Activated B cell treated with CpG ODN at 0.5 μM for 24 hours (primary cell): ENCODE measurements at places on chromosomes 5 and 9. TPM values are rescaled to one million over a fixed set of nuclear protein-coding genes. Genes with fewer than 3 reads are reported as not detected.

Gene TAF11L8
- not detected in 2 replicates for total RNA-seq

- no peaks in the 10 kb centered on the region for H3K36me3 ChIP-seq
- no peak overlapping the region for H3K27ac ChIP-seq
- H3K27me3 ChIP-seq = no peaks in the 10 kb centered on the region
- H3K4me3 ChIP-seq = no peak overlapping the region
- DNase-seq = no peak
Measured at GRCh38 chr9:94140791-94141790, 56.8 kb downstream of the PTPDC1 start.

- H3K27me3 ChIP-seq = no peaks in the 10 kb centered on the region
- no peak overlapping the region for H3K27ac ChIP-seq
- no peaks in the 10 kb centered on the region for H3K36me3 ChIP-seq
- DNase-seq = no peak
- no peak overlapping the region for H3K4me3 ChIP-seq
- no peaks in the 10 kb centered on the region for H3K4me1 ChIP-seq
Measured at GRCh38 chr5:152349683-152350526, 55.2 kb downstream of the NMUR2 start.

DNA sequence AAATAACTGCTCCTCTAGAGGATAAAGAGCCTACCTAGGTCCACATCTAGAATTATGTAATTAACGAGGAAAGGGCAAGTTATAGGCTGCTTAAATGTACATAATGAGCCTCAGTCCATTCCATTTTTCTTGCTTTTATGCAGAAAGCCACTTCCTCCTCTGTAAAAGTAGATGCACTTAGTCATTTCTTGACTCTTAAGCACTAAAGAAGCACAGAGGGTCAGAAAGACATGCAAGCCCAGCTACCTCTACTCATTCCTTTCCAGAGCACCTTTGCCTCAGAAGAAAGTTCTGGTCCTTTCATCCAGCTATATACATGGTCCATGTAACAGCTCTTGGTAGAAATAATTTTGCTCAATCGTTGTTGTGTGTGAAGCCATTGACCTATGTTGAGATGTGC, 308.0 kb upstream of the NREP start:
- H3K36me3 ChIP-seq = no peaks in the 10 kb centered on the region
- no peaks in the 10 kb centered on the region for H3K4me1 ChIP-seq
- H3K27ac ChIP-seq = no peak overlapping the region
- no peak overlapping the region for H3K4me3 ChIP-seq
- no peak for DNase-seq

Gene ZNF618
- total RNA-seq = 0.22 and 0.67 TPM in 2 replicates

- H3K27me3 ChIP-seq = no peaks in the 10 kb centered on the region
- DNase-seq = no peak
- peaks cover 2% of the 10 kb centered on the region for H3K36me3 ChIP-seq
Measured at GRCh38 chr5:115194676-115195075, 25.0 kb upstream of the TRIM36 start.

Gene ERAP2
- 63.1 and 80.9 TPM in 2 replicates for total RNA-seq

Gene CDX1
- total RNA-seq = not detected in 2 replicates

Gene CCL21
- not detected in 2 replicates for total RNA-seq

- peaks cover 20% of the 10 kb centered on the region for H3K27me3 ChIP-seq
- H3K36me3 ChIP-seq = no peaks in the 10 kb centered on the region
- no peak overlapping the region for H3K27ac ChIP-seq
- H3K4me3 ChIP-seq = no peak overlapping the region
Measured at GRCh38 chr5:138685193-138685745, 68.0 kb upstream of the CTNNA1 start.

- no peak overlapping the region for H3K4me3 ChIP-seq
- no peaks in the 10 kb centered on the region for H3K36me3 ChIP-seq
- peaks cover 4% of the 10 kb centered on the region for H3K27me3 ChIP-seq
- H3K4me1 ChIP-seq = peaks cover 8% of the 10 kb centered on the region
Measured at GRCh38 chr9:35277171-35277520, 115.3 kb downstream of the UNC13B start.

GRCh38 chr5:154145268-154145667, 45.3 kb upstream of the GALNT10 start:
- H3K27me3 ChIP-seq = peaks cover 36% of the 10 kb centered on the region
- no peak overlapping the region for H3K4me3 ChIP-seq
- no peak for DNase-seq
- no peaks in the 10 kb centered on the region for H3K36me3 ChIP-seq
- H3K27ac ChIP-seq = no peak overlapping the region
- no peaks in the 10 kb centered on the region for H3K4me1 ChIP-seq

Gene RLN1
- 1.2 and 1.9 TPM in 2 replicates for total RNA-seq

DNA sequence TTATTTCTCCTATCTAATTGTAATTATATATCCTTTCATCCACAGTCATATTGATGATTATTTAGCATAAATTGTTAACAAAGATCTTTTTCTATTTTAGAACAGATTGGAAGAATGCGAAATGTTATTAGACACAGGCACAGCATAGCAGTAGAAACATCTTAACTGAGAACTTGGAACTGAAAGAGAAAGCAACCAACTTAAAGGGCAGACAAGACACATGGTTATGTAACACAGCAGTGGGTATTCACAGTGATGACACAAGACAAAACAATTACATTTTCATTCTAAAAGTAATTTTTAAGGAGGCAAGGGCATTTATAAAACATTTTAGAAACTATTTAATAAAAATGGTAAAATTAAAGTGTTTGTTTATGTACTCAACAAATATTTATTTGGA, 57.7 kb upstream of the MEF2C start:
- peak overlapping the region; percentile 17 for H3K4me3 ChIP-seq
- no peak for DNase-seq
- peaks cover 6% of the 10 kb centered on the region for H3K36me3 ChIP-seq

GRCh38 chr9:86670536-86670935, 276.8 kb downstream of the GAS1 start:
- H3K4me3 ChIP-seq = no peak overlapping the region
- no peak overlapping the region for H3K27ac ChIP-seq

DNA sequence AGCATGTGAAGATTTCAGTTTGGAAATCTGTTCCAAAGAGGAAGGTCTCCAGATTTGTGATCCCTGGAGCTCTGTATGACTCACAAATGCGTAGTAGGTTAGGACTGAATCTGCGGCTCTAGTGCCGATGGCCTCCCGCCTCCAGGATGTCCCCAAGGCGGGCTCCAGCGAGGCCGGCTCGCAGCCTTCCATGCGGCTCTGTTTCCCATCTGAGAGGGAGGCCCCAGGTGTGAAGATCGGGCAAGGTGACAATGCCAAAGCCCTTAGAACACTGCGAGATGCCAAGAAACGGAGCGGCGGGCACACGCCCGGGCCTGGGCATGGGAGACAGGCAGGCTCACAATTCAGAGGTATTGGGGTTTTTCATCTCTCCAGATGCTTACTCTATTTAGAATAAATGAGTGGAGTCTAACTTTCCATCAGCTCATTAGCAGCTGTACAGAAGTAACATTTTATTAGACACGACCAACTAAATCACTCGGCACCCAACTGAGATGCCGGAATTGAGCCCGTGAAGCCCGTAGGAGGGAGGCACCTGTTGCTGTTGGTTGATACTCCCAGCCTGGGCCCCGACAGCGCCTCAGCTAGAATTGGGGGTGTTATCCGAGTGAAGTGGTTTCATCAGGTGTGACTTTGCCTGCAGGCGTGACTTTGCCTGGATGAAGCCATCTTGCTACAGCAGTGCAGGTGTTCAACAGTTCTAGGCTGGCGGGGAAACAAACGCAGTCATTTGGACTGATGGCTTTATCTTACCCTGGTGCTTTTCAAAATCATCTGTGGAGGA, 7.4 kb upstream of the MRPS2 start:
- no peak for DNase-seq
- no peaks in the 10 kb centered on the region for H3K36me3 ChIP-seq

- peak overlapping the region; percentile 71 for H3K4me3 ChIP-seq
- no peaks in the 10 kb centered on the region for H3K27me3 ChIP-seq
- peak overlapping the region; percentile 81 for H3K27ac ChIP-seq
- DNase-seq = peak; percentile 32
Measured at GRCh38 chr5:177132136-177133095, 1.2 kb upstream of the NSD1 start.

Gene PAXX
- 43.4 and 47.8 TPM in 2 replicates for total RNA-seq

GRCh38 chr5:9498541-9499497, 47.1 kb downstream of the SEMA5A start:
- H3K36me3 ChIP-seq = no peaks in the 10 kb centered on the region
- DNase-seq = no peak
- H3K4me1 ChIP-seq = no peaks in the 10 kb centered on the region
- no peak overlapping the region for H3K27ac ChIP-seq
- H3K4me3 ChIP-seq = no peak overlapping the region
- H3K27me3 ChIP-seq = no peaks in the 10 kb centered on the region

DNA sequence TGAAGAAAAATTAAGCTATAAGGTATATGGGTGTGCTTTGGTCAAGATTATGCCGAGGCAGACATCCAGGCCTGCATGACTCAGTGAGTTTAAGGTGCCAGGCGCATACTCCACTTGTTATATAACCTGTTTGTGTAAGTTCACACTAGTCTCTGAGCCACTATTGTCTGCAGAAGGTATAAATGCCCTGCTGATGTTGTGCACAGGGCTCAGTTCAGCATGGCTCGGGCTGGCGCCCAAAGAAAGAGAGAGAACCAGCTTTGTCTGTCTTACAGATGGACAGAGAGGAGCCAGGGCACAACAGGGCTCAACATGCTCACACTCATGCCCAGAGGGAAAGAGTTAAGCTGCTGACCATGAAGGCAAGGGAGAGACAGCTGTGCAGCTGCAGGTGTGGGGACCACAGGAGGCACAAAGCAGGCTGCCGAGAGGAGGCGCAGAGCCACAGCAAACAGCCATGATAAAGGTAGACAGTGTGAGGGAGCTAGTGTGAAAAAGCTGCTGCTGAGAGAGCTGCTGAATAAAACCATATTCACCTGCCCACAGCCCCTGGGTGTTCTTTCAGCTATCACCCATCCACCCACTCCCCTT, 1587.6 kb upstream of the C9orf72 start:
- no peaks in the 10 kb centered on the region for H3K36me3 ChIP-seq
- H3K27me3 ChIP-seq = no peaks in the 10 kb centered on the region
- no peak for DNase-seq
- H3K27ac ChIP-seq = no peak overlapping the region
- no peaks in the 10 kb centered on the region for H3K4me1 ChIP-seq

DNA sequence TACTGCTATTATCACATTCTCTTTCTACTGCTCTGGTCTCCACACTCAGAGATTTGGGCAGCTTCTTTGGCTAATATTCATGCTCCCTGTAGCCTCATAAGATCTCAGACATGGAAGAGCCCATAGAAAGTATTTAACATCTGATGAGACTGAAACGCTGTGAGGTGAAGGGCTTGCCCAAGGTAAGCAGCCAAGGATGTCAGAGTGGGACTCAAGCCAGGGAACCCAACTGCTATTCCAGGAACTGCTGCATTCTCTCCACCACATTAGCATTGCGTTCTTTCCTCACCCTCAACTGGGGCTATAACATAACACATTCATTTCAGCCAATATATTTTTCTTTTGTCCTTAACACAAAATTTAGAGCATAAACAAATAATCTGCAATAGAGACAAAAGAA, 3.8 kb downstream of the ADRB2 start:
- H3K36me3 ChIP-seq = no peaks in the 10 kb centered on the region
- H3K4me1 ChIP-seq = peaks cover 95% of the 10 kb centered on the region
- H3K4me3 ChIP-seq = peak overlapping the region; percentile 89
- DNase-seq = no peak

- no peak overlapping the region for H3K27ac ChIP-seq
- H3K4me3 ChIP-seq = no peak overlapping the region
- peaks cover 2% of the 10 kb centered on the region for H3K4me1 ChIP-seq
- H3K36me3 ChIP-seq = no peaks in the 10 kb centered on the region
- H3K27me3 ChIP-seq = no peaks in the 10 kb centered on the region
- DNase-seq = no peak
Measured at GRCh38 chr5:90940227-90940995, 381.8 kb downstream of the ADGRV1 start.

DNA sequence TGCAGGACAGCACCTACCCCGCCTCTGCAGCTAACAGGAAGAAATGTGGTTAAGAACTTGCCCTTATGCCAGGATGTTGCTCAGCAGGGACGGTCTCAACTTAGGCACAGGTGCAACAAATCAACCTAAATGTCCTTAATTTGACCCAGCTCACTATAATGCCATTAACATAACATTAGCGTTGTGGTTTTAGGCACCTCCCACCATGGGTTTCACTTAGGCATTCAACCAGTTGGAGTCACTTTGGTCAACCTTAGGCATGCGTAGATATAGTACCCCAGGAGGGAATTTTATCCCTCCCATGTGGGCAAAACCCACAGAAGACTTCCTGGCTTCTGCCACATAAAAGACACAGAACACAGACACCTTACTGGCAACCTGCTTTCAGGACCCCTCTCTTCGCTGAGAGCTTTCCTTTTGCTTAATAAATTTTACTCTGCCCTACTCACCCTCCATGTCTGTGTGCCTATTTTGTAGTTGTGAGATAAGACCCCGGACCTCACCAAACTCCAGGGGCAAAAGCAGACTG, 8.7 kb upstream of the ERAP1 start:
- peak overlapping the region; percentile 77 for H3K4me3 ChIP-seq
- H3K27me3 ChIP-seq = no peaks in the 10 kb centered on the region
- H3K36me3 ChIP-seq = no peaks in the 10 kb centered on the region
- H3K27ac ChIP-seq = peak overlapping the region; percentile 87

DNA sequence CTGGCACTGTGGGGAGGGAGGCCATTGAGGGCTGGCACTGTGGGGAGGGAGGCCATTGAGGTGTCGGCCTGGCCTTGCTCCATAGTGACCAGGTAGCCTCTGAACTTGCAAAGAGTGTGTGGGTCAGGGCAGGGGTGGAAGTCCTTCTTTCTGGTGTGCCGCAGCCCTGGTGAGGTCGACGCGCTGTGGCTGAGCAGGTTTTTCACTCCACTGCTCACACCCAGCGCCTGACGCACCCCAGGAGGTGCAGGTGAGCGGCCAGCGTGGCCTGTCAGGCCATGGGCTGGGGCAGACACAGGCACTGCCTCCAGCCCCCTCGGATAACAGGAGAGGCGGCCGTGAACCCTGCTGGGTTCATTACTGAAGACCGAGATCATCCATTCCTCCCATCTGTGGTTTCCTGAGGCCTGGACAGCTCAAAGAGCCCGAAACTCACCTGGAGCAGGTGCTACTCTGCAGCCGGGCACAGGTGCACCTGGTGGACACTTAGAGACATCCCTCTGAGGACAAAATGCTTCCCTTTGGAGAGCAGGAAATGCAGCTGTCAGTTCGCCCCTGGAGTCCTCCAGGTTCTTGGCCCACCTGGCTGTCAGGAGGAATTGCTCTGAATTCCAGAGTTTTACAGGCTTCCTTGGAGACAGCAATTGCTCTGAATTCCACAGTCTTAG, 32.4 kb downstream of the LHX3 start:
- no peak overlapping the region for H3K4me3 ChIP-seq
- H3K4me1 ChIP-seq = peaks cover 6% of the 10 kb centered on the region
- H3K27ac ChIP-seq = no peak overlapping the region
- H3K27me3 ChIP-seq = peaks cover 16% of the 10 kb centered on the region
- no peaks in the 10 kb centered on the region for H3K36me3 ChIP-seq
- DNase-seq = no peak

DNA sequence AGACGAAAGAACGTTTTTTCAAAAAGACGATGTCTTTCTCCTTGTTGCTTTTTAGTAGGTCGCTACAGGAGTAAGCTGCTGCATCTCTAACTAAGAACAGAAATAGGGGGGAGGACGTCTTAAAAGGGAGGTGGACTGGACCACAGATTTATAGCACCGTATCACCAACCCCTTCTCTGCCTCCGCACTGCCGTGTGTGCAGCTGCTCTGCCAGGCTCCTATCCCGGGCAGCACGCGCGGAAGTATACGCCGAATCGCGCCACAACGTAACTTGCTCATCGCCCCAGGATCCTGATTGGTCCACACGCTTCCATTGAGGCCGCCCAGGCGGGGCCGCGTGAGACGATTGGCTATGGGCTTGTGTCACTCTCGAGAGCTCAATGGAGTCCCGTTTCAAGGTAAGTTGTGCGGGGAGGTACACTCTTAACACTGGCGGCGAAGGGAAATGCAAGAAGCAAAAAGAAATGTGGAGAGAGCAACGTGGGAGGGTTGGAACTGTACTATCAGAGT, at the start of gene ELAVL2:
Gene ELAVL2 (minus strand): TSS at position 121 of the 510 bp plus-strand sequence. CDS start 64,006 bp downstream, outside the sequence.
- H3K4me3 ChIP-seq = no peak within 1 kb of the TSS
- H3K27ac ChIP-seq = no peak within 1 kb of the TSS
- no peaks in the 10 kb centered on the region for H3K36me3 ChIP-seq
- no peaks in the 10 kb centered on the region for H3K4me1 ChIP-seq
- DNase-seq = no peak
